ENCODE measurements at places on chromosomes 4 and X. TPM values are rescaled to one million over a fixed set of nuclear protein-coding genes. Genes with fewer than 3 reads are reported as not detected.

SPANXN3 gene
- total RNA-seq = not detected

MSX1 gene
- 1.4 TPM for total RNA-seq

- H3K27ac ChIP-seq = no peak overlapping the region
- peaks cover 98% of the 10 kb centered on the region for H3K36me3 ChIP-seq
- no peak for DNase-seq
- no peaks in the 10 kb centered on the region for H3K4me1 ChIP-seq
- no peaks in the 10 kb centered on the region for H3K27me3 ChIP-seq
These were observed 74.3 kb upstream of the MSANTD1 start for GRCh38 chr4:3174371-3175338.

DNA sequence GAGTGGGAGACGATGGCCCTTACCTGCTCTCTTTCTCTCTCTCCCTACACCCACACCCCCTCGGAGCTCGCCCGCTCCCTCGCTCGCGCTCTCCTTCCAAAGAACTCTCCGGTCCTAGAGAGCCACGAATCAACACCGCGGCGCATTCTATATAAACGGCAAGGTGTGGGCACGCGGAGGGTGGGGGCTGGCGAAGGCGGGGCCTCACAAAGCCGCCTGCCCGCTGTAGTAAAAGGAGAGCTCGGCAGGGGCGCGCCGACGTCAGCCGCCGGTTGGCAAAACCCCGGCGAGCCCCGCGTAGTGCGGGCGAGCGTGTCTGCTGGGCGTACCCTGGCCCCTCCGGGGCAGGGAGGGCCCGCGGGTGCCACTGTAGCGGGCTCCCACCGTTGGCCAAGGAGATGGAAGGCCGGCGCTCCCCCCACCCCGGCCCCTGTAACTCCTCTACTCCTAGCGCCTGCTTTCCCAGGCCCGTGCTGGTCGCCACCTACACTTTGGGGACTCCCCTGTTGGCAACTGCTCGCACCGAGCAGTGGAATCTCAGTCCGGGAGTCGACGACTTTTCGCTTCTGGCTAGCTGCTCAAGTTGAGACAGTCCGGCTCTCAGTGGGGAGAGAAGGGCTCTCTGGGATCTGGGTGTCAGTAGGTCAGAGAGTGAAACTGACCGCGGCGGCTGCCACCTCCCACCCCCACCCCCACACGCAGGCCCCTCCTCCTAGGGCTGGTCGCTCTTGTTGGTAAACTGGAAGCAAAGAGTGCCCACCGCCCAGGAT lies 325.5 kb upstream of the F9 start:
- H3K4me3 ChIP-seq = peak overlapping the region; percentile 44
- H3K36me3 ChIP-seq = no peaks in the 10 kb centered on the region

GRCh38 chr4:151473521-151474097 lies 64.6 kb downstream of the FHIP1A start:
- no peaks in the 10 kb centered on the region for H3K27me3 ChIP-seq
- DNase-seq = no peak
